ENCODE measurements at places on chromosomes 11 and 22.

DNA sequence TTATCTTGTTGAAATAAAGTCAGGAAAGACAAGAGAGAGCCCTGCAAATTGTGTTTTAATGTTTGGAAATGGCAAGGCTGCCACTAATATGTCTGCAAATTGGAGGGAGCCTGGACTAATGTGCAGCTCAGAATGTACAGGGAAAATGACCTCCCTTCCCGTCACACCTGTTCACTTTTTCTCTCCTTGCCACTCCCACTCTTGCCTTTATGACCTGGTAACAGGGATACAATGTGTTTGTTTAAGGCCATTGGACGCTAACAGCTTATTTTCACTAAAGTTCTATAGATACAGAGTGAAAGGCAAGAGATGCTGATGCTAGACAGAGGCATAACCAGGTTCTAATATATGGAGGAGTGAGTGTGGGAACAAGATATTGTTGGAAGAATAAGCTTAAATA, 203.9 kb downstream of the RAB38 start:
- DNase-seq = no peak

- no peak for DNase-seq
Observed at GRCh38 chr11:31690516-31690915, 120.6 kb downstream of the PAX6 start.

DNA sequence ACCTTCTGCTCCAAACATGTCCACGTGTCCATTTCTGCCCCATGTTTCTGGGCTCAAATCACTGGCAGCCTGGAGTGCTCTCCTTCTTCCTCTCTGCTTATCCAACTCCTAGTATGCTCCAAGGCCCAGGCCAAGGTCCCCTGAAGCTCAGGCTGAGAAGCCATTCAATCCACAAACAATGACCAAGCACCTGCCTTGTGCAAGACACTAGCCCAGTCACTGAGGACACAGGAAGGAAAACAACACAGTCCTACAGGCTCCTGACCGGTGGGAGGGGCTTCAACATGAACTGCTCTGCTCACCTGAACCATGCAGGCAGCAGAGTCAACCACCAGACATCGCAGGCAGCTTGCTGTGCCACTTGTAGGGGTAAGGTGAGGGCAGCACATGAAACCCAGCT, 93.6 kb downstream of the RPL27A start:
- DNase-seq = no peak

- no peak for DNase-seq
Observed at GRCh38 chr11:37995886-37996285, 1397.8 kb upstream of the RAG2 start.

DNA sequence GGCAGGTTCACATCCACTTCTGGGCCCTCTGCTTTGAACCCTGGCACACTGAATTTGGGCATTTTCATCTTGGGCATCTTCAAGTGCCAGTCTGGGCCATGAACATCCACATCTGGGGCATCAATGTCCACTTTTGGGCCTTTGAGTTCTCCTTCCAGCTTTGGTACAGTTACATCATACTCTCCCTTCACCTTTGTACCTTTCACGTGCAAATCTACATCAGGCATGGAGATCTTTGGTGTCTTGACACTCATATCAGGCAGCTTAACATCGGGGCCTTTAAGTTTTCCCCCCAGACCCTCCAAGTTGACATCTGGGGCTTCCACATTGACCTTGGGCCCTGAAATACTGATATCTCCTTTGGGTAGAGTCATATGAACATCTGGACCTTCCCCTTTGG, 14.5 kb downstream of the AHNAK start:
- DNase-seq = no peak

- DNase-seq = no peak
Observed at GRCh38 chr11:134639586-134640330, 227.7 kb upstream of the B3GAT1 start.

Data from NCI-H1105 treated with DMSO at 0.1 percent for 48 hours (cell line).